ENCODE measurements at places on chromosomes 5 and 9. TPM values are rescaled to one million over a fixed set of nuclear protein-coding genes. Genes with fewer than 3 reads are reported as not detected.

DNA sequence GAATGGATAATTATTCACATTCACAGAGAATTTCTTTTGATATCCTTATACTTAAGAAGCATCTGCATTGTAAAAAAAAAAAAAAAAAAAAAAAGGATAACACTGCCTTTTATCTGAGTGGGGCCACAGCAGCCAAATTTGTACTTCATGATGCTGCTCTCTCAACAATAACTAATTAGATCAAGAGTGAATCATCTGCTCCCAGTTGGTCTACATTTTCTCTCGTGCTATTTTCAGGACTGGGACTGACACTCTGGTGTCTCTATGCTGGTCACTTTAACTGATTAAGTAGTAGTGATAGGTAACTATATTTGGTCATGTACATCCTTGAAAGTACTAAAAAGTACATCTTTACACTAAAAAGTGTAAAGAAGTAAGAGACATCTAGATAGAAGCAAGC, 90.1 kb downstream of the RFX3 start:
- DNase-seq, result no peak

DNA sequence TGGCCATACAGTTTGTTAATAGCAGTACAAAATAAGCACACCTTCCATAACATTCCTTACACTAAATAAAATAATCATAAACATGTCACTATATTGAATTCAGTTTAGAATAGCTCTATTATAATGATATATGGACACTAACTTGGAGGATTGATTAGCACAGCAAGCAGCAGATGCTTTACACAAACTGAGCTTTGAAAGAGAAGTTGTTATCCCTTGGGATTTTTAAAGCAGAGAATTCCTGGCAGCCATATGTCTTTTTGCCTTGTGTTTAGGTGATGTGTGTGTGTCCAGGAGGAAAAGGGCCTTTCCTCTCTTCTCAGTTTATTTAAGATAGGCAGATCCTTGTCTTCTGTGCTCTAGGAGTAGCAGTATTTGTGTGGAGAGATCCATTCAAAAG, 232.2 kb upstream of the GRIN3A start:
- DNase-seq, result no peak

- DNase-seq, result no peak
Observed at GRCh38 chr5:151037561-151038411, 17.4 kb downstream of the GPX3 start.

DNA sequence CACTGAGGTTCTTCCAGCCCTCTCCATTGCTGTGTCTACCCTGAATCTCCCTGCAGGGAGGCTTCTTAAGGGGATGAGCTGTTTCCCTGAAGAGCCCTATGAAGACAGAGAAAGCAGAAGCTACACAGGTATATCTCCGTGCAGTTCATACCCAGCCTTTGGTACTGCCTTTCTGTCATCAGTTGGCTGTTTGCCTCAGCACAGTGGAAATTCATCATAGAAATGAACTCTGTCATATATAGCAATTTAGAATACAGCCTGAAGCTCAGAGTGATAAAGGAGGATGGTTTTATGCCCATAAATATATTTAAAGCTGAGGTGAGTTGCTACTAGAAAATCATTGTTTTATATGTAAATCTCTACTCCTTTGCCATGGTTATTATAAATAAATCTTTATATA, 42.6 kb upstream of the KCNN2 start:
- DNase-seq, result no peak

GRCh38 chr5:55865831-55866230, 14.7 kb downstream of the IL31RA start:
- no peak for DNase-seq

- DNase-seq, result no peak
Observed at GRCh38 chr5:140631036-140631417, 1.9 kb downstream of the CD14 start.

DNA sequence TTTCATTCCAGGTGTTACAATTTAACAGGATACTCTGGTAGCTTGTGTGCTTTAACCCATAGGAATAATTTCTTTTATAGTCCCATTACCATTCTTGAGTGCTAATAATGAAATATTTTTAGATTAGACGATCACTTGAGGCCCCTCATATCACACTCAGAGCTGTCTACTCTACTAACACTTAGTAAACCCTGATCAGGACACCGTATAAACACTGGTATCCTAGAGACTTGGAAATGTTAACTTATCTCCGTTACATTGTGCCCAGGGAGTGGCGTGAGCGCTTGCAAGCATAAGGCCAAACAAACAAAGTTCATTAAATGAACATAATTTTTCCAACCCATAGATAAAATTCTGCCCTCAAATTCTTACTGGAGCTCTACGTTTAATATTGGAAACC, 42.2 kb upstream of the RFX3 start:
- no peak for DNase-seq

DNA sequence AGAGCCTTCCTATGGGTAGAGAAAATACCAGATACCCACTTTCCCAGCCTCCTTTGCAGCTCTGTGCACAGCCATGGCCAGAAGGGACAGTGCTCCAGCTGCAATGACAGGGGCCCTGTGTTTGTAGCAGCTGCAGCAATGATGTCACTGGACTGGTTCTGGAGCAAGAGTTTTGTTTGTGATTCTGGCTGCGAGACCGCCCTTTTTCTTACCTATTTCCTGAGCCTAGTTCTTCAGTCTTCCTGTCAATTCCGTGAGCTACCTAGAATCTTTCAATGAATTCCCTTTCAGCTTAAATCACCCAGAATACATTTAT, 10.0 kb upstream of the BOD1 start:
- DNase-seq, result no peak

DNA sequence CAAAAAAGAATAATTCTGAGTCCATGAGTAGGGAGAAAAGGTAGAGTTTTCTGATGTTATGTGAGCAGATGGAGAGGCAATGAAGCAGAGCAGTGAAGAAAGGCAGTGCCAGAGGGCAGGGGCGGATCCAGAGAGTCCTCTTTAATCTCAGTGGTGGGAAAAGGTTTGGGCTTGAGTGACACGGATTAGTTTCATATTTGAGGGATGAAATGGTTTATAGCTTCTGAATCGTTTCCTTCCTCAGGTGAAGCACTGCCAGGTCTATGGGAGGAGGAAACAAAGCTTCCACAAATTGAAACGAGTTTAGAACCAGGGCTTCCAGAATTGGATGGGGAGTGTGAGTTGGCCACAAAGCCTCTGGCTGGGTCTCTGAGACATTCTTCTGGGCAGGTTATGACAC, 517.0 kb upstream of the PAPPA start:
- no peak for DNase-seq

AIF1L gene
- 355 TPM for polyA plus RNA-seq

ANKHD1 gene
- 111 TPM for polyA plus RNA-seq

C5 gene
- 14.0 TPM for polyA plus RNA-seq

Data from right renal cortex interstitium (tissue), 3 donors.